ENCODE measurements at places on chromosomes 2 and 18.

DNA sequence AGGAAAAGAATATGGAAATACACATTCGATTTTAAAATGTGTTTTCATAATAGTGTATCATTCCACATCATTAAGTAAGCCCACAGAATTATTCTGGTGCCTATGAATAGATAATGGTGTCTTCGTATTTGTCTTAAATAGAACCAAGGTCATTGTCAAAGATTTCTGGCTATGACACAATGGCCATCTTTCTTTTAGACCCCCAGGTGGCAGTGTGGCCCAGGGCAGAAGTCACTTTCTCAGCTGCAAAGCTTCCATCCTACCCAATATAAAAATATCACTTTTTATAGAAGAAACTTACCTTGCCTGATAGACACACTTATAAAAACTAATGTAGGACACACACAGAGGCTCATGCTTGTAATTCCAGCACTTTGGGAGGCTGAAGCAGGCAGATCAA, 57.5 kb downstream of the ZRANB3 start:
- peak; percentile 23 for DNase-seq

GRCh38 chr18:26215247-26215970, 10.8 kb upstream of the TAF4B start:
- DNase-seq = peak; percentile 76

GRCh38 chr2:12741380-12741779, 24.6 kb downstream of the TRIB2 start:
- DNase-seq = no peak

DNA sequence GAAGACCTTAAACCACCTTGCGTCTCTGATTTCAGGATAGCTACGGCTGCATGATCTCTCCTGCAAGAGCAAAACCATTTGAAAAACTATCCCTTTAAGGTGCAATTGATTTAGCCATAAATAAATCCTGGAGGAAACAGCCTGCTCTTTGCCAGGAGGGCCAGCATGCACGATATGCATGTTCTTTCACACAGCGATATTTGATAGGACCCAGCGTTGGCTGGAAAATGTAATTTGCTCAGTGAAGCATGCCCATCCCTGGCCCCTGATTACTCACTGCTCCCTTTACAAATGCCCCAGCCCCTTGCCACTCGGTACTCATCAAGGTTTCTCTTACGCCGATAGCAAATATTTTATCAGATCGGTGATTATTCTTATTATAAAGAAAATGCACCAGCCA, 315.4 kb downstream of the CDH2 start:
- DNase-seq = no peak

DNA sequence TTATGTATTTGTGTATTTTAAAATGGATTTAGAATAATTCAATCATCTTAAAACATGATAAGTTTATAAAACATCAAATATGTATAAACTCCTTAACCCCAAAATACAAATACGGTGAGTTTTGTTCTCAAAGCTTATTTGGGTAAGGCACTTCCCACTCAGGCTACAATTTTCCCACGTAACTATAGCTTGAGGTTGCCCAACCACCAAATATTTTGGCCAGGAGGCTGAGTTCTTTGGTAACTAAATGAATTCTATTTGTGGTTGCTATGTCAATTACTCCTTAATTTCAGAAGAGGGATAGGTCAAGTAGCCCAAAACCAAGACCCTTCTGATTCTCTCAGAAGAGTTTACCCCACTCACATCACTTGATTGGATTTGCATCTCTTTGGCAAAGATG, 70.4 kb downstream of the MYL12B start:
- no peak for DNase-seq

DNA sequence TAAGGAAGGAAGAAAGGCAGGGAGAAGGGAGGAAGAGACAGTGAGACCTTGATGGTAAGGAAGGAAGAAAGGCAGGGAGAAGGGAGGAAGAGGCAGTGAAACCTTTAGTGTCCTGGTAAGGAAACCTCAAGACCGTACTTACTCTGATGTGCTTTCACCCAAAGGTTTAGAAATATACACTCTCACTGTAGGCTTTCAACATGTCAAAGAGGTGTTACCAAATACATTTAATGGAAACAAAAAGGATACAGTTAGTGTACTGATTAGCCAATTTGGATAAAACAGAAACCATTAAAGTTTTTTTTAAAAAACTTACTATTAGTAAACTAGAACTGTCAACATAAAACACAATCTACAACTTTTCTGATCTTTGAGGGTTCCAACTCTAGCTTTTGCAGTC, 7.1 kb downstream of the FBXO15 start:
- no peak for DNase-seq

DNA sequence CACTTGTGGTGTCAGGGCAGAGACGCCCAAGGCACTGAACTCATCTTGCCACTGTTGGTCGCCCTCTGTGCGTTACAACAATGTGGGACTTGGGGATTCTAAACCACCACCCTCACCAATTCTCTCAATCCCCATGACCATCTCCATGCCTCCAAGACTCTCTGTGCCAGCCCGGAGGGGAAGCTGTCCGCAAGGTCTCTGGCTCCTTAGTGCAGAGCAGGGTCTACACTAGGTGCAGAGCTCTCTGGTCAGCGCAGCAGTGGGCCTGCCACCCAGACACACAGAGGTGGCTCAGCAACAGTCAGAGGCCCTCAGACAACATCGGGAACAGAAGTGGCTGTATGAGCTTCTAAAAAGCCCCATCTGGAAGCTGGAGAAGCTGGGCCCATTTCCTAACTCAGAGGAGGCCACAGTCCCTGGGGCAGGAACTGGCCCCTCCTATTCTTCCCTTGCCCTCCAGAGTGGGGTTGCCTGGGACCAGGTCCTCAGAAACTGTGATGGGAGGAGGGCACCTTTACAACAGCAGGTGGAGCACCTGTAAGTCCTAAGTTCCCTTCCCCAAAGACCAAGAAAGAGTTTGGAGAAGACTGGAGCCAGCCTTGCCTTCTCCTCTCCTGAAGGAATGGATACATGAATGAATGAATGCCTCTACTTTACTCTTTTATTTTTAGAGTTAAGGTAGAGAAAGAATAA, 37.7 kb downstream of the SERTAD2 start:
- no peak for DNase-seq

- DNase-seq = no peak
Observed at GRCh38 chr2:28576714-28577113, 80.9 kb downstream of the PLB1 start.

GRCh38 chr2:39313575-39313974, 69.8 kb upstream of the CDKL4 start:
- DNase-seq = no peak

DNA sequence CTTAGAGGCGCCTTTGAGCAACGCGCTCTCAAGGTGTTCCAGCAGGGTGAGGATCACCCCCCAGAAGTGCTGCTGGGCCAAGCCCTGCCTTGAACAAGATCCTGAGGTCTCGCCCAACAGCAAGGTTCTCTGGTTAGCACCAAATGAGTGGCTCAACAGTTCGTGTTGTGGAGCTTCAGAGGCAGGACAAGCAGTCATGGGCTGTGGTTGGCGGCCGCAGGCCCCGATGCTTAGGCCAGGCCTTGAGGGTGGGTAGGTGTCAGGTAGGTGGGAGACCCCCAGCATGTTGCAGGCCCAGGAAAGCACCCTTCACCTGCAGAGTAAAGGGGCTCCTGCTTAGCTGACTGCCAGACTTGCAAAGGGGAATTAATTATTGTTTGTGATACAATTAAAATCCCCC, 70.2 kb upstream of the FOSL2 start:
- no peak for DNase-seq

DNA sequence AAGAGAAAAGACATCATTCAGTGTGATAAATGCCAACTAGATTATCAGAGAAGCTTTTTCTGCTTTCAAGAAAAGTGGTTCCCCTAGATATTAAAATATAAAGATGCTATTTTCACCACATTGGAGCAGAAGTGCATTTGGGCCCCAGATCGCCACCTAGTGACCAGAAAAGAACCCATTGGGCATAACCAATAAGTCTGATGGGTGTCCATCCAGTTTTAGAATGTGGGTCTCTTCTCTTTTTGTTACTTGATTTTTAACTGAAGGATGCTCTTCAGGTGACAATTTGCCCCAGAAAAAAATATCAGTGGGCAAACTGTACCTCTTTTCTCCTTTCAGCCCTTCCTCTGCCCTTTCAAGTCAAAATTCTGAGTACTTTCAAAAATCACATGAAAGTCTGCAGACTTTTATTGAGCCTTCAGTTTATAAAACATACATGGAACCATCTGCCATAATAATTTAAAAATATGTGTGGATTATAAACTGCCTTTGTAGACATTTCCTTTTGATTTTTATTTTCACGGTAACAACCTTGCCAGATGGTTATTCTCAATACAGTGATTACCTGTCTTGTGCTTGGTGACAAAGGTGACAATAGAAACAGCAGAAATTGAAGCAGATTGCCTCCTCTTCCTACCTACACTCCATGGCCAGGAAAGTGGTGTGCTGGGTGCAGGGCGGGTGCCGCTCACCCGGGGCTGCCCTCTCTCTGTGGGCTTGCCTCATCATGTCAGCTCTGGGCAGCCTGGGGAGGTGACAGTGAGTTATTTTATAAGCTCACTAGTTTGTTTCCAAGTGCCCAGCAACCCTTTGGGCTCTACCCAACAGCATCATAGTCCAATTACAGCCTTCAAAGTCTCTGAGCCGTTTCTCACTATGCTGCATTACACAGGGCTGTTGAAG, 124.5 kb downstream of the DCDC2C start:
- DNase-seq = no peak

DNA sequence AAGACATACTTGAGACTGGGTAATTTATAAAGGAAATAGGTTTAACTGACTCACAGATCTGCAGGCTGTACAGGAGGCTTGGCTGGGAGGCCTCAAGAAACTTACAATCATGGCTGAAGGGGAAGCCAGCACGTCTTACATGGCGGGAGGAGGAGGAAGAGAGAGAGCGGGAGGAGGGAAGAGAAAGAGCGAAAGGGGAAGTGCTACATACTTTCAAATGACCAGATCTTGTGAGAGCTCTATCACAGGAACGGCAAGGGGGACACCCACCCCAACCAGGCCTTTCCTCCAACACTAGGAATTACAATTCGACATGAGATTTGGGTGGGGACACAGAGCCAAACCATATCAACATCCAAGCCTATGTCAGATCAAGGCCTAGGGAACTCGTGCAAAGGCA, 24.2 kb downstream of the MYL12B start:
- DNase-seq = no peak

- DNase-seq = peak; percentile 30
Observed at GRCh38 chr2:112887964-112888749, 22.8 kb upstream of the IL37 start.

GRCh38 chr2:102514061-102514785, 41.2 kb downstream of the SLC9A4 start:
- no peak for DNase-seq

GRCh38 chr2:198314559-198315153, 510.3 kb downstream of the PLCL1 start:
- DNase-seq = peak; percentile 42

DNA sequence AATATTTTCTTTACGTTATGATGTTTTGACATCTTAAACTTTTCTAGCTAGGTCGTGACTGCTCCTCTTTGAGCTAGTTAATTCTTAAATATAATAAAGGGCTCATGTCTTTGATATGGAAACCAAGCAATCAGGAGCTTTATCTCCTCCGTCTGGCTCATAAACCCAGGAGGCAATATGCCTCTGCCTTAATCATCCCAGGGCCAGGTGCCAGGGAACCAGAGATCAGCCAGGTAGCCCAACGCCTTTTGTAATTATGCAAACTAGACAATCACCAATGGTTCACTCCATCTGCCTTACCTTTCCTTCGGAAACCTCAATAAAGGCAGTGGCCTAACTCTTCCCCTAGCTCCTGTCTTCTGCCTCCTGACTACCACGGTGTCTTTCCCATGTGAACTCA, 213.7 kb downstream of the KCNJ3 start:
- DNase-seq = no peak

DNA sequence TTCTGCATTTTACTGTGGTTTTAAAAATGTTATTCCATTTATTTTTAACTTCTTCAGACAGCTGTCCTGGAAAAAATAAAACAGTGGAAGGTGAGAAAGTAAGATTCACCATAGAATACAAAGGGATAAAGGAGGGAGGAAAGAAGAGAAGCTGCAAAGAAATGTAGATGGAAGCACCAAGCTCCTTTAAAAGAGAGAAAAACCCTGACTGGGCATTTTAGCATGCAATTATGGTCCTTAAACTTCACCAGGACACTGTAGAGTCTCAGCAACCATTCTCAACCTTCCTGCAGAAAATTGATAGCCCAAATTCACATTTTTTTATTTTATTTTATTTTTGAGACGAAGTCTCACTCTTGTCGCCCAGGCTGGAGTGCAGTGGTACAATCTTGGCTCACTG, 11.6 kb upstream of the ANKRD44 start:
- no peak for DNase-seq

- no peak for DNase-seq
Observed at GRCh38 chr2:58860586-58860985, 619.5 kb upstream of the FANCL start.

DNA sequence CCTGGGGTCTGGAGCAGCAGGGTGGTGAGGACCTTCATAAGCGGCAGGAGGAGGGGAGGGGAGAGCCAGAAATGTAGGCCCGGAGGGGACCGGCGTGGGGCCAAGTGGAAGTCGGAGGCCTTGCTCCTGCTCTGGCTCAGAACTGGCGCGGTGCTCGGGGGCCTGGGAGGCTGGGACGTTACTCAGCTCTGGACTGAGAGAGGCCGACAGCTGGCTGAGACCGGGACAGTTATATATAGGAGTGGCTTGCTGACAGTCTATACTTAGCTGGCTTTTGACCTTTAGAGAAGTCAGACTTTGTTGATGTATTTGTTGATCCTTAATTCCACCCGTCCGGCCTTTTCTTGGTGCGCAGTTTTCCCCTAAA, 15.7 kb downstream of the IGFBP5 start:
- DNase-seq = no peak

DNA sequence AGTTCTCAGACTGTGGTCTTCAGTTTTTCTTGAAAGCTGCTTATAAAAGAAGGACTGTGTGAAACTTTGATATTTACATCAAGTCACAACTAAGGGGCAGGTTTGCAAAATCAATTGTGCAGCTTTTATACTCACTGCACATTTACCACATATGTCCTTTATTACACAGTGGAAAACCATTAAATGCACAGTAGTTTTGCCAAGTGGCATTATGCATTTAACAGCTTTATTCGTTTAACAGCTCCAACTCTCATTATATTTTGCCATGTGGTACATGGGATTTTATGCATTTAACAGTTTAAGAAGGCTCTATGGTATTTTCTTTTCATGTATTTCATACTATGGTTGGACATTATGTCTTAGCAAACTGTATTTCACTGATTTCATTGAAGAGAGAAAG, 135.6 kb downstream of the SATB2 start:
- DNase-seq = no peak

GRCh38 chr2:8168022-8168717, 513.7 kb upstream of the ID2 start:
- no peak for DNase-seq

All from CD4-positive, alpha-beta T cell treated with Interleukin-4 for 1 hour (primary cell).